ENCODE measurements at places on chromosomes 6 and 20. TPM values are rescaled to one million over a fixed set of nuclear protein-coding genes. Genes with fewer than 3 reads are reported as not detected.

GRCh38 chr6:55131616-55132015 lies 42.7 kb upstream of the HCRTR2 start:
- no peaks in the 10 kb centered on the region for H3K4me1 ChIP-seq
- DNase-seq = no peak
- no peaks in the 10 kb centered on the region for H3K36me3 ChIP-seq

DNA sequence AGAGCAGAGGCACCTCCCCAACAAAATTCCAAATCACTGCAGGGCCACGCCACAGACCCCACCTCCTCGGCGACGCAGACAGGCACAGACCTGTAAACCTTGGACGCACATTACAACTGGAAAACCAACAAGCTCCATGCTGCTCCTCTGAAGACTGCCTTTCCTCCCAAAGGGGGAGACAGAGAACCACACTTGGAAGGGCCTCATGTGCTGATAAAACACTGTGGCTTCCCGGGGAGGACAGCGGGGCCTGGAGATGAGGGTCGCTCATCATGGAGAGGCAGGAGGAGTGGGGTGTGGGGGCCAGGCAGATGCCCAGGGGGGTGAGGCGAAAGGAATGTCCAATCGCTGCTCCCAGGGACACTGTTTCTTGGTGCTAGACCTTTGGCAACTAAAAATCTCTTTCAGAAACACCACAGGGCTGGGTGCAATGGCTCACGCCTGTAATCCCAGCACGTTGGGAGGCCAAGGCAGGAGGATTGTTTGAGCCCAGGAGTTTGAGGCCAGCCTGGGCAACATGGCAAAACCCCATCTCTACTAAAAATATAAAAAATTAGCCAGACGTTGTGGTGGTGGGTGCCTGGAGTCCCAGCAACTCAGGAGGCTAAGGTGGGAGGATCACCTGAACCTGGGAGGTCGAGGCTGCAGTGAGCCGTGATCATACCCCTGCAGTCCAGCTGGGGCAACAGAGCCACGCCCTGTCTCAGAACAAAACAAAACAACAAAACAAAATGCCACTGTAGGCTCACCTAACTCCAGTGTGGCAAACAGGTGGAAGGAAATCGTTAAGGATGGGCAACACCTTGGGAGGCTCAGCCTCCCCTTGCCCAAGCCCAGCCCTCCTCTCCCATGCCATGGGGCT lies 53.8 kb downstream of the ABHD12 start:
- H3K27me3 ChIP-seq = no peaks in the 10 kb centered on the region
- no peak overlapping the region for H3K27ac ChIP-seq
- peak; percentile 29 for DNase-seq
- no peaks in the 10 kb centered on the region for H3K4me1 ChIP-seq
- no peak overlapping the region for H3K4me3 ChIP-seq

DNA sequence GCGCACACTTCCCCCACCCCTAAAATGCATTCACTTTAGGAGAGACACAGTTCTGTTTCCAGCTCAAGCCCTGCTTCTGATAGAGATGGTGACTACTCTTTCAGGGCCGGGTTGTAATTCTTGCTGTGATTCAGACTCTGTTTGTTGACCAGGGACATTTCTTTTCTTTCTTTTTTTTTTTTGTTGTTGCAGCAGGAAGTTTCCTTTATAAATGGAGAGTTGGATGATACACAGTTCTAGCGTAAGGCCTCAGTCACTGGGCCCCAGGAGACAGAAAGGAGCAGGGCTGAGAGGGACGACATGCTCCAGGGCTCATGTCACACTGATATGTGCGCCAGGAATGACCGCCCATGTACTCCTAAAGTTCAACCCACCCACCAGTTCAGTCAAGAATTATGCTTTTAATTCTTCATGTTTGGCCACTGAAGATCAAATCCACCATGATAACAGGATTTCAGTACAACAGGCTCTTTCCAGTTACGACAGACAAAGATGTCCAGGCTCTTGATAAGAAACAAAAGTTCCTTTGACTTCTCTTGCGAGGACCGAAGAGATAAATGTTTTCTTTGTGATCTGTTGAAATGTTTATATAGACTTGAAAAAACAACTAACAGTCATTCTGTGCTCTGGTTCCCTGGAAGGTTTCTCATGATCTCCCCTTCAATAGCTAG lies 142.5 kb downstream of the CD164 start:
- H3K27me3 ChIP-seq = no peaks in the 10 kb centered on the region
- H3K4me3 ChIP-seq = no peak overlapping the region
- H3K4me1 ChIP-seq = no peaks in the 10 kb centered on the region

DNA sequence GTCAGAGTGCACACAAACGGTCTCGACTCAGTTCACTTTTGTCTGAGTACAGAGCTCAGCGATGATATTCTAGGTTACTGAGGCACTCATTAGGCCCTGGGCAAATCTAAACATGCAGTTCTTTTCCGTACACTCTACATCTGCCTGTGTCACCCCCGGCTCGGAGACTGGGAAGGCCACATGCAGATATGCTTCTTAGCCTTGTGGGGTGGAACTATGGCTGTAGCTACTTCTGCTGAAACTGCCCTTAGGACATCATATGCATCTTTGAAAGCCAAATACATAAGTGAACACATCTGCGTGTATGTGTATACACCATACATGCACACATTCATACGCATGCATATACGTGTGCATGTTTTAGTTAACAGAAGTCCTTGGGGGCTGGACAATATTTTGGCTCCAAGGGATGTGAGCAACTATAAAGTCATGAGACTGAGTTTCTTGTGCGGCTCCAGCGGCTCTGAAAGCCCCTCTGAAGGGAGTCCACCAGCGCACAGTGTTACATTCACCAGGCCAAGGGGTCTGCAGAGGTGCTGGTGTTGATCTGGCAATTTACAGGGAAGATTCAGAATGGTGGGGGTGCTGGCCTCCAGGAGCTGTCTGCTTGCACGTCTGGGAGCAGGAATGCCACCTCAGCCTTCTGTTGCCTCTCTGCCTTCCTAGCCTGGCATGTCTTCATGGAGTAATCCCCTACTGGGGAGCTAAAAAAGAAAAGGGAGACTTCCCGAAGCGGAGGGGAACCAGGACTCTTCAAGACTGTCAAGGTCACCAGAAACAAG lies 31.6 kb downstream of the PSMG4 start:
- H3K36me3 ChIP-seq = no peaks in the 10 kb centered on the region
- no peak overlapping the region for H3K27ac ChIP-seq
- no peaks in the 10 kb centered on the region for H3K27me3 ChIP-seq
- no peaks in the 10 kb centered on the region for H3K4me1 ChIP-seq
- no peak for DNase-seq

Gene PACSIN1
- 0.46 TPM for total RNA-seq

GRCh38 chr6:137370871-137371633 lies 123.1 kb downstream of the OLIG3 start:
- no peaks in the 10 kb centered on the region for H3K36me3 ChIP-seq
- no peak overlapping the region for H3K4me3 ChIP-seq
- no peaks in the 10 kb centered on the region for H3K27me3 ChIP-seq

DNA sequence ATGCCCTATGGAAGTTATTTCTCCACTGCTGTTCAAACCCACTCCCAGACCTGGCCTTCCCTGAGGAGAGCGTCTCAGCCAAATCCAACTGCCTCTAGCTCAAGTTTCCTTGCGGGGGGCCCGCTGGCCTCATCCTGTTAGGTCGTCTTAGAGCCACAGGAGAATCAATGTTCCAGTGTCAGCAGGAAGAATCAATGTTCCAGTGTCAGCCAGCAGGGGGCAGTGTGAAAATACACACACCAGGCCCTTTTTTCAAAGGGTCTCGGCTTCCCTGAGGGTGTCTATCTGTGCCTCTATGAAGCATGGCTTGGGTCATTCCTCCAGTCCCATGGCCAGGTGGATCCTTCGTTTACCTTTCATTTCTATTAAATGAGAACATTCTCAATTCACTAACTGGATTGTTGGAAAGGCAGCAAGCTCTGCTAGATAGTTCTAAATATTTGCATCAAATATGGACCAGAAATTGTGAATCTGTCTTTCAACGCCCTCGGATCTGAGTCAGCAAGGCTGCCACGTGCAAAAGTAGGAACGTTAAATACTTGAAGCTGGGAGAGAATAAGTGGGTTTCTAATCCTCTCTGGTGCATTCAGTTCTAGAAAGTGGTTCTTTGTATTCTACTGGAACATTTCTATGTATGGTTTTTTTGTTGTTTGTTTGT lies 19.2 kb downstream of the PRND start:
- H3K27me3 ChIP-seq = peaks cover 5% of the 10 kb centered on the region
- H3K27ac ChIP-seq = no peak overlapping the region
- no peaks in the 10 kb centered on the region for H3K4me1 ChIP-seq
- H3K36me3 ChIP-seq = no peaks in the 10 kb centered on the region

Gene ITPA
- 55.6 TPM for total RNA-seq

Gene TUBE1
- total RNA-seq = 17.7 TPM

DNA sequence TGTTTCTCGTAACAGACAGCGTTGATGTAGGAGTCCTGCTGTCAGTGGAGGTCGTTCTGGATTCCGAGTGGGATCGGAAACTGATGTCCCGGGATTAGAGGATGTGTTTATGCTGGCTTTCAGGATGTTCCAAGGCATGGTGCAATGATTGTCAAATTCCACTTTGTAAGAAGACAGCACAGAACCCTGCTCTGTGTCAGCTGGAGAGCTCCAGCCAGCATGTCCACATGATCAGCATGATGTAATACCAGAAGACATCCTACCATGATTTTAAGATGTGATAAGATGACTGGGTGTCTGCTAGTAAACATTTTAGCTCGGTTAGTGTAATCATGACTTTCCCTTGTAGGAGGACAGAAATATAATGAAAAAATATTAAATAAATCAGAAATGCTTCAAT lies 20.3 kb downstream of the ENPP1 start:
- no peak for DNase-seq
- H3K27ac ChIP-seq = no peak overlapping the region
- H3K27me3 ChIP-seq = no peaks in the 10 kb centered on the region
- H3K4me1 ChIP-seq = peaks cover 3% of the 10 kb centered on the region
- no peak overlapping the region for H3K4me3 ChIP-seq

Gene KHDC1L
- not detected for total RNA-seq

DNA sequence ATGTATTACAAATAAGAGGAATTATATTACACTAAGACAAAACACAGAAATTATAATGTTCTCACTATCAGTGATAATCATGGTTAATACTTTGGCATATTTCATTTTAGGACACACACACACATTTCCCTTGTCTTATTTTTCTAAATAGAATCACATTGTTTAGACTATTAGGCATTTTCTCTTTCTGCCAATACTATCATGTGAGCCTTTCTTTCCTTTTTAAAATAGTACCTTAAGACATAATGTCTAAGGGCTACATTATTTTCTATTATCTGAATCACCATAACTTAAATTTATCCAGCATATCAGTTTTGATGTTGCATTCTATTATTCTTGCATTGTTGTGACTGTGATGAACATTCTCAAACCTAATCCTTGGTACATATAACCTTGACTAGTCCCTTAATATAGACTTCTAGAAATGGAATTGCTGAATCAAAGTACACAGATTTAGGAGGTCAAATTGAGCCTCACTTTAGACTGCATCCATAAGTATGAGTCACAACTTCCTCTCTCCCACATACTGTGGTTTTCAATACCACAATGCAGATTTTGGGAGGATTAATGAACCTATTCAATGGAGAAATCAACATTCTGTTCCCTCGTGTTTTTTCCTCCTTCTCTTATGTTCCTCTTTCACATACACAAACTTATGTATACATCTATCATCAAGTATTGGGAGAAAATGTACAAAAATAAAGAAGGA lies 212.6 kb downstream of the MOXD1 start:
- DNase-seq = peak; percentile 92
- H3K27me3 ChIP-seq = no peaks in the 10 kb centered on the region
- H3K4me3 ChIP-seq = no peak overlapping the region
- no peaks in the 10 kb centered on the region for H3K36me3 ChIP-seq
- H3K27ac ChIP-seq = peak overlapping the region; percentile 63

GRCh38 chr20:49338061-49338460 lies 60.2 kb upstream of the ZNFX1 start:
- H3K27ac ChIP-seq = no peak overlapping the region
- H3K4me3 ChIP-seq = no peak overlapping the region
- H3K36me3 ChIP-seq = no peaks in the 10 kb centered on the region
- no peak for DNase-seq

DNA sequence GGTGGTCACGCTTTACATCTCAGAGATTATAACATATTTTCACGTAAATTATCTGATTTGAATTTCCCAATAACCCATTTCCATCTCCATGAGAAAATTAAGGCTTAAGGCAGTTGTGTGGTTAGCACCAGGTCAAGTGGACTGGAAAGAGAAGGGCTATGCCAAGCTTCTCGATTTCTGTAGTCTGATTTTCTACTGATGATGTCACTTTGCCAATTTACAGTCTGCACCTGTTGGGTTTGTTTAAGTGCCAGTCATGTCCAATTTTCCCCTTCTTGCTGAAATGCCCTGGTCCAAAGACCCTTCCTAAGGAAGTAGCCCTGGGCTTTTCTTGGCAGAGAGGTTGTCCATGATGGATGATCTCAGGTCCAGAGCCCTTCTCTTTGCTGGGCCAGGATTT lies 562.3 kb upstream of the BTBD3 start:
- no peak for DNase-seq
- no peaks in the 10 kb centered on the region for H3K4me1 ChIP-seq
- no peaks in the 10 kb centered on the region for H3K27me3 ChIP-seq
- H3K4me3 ChIP-seq = no peak overlapping the region
- no peak overlapping the region for H3K27ac ChIP-seq
- no peaks in the 10 kb centered on the region for H3K36me3 ChIP-seq

DNA sequence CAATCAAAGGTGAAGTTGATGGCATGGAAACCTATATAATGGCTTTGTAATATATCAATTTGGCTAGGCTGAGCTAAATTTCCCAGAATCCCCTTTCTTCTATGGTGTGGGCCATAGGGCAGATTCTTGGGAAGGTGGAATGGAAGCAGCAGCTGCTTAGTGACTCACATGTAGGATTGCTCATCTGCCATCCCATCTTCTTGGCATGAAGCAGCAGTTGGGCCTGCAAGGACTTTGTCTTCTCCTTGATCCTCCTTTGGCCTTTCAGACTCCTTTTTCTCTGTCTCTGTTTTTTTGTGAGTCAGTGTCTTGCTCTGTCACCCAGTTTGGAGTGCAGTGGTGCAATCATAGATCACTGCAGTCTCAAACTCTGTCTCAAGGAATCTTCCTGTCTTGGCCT lies 52.6 kb upstream of the CEP162 start:
- no peaks in the 10 kb centered on the region for H3K36me3 ChIP-seq
- no peak overlapping the region for H3K27ac ChIP-seq
- DNase-seq = peak; percentile 18
- peaks cover 4% of the 10 kb centered on the region for H3K4me1 ChIP-seq
- no peaks in the 10 kb centered on the region for H3K27me3 ChIP-seq

Gene GSTA1
- 0.38 TPM for total RNA-seq

DNA sequence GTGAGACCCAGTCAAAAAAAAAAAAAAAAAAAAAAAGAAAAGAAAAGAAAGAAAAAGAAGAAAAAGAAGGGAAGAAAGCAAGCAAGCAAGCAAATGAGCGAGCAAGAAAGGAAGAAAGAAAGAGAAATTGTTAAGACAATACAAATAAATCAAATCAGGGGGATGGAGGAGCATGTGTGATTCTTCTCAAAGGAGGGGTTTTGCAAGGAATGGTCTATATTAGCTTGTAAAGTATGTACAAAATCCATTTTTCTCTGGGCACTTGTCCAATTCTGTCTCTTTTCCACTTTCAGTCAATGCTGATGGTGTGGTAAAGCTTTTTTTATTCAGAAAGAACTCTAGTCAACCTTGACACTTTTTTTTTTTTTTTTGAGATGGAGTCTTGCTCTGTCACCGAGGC lies 133.7 kb upstream of the TNFAIP3 start:
- no peak overlapping the region for H3K27ac ChIP-seq
- no peak overlapping the region for H3K4me3 ChIP-seq
- DNase-seq = no peak
- peaks cover 17% of the 10 kb centered on the region for H3K4me1 ChIP-seq
- H3K27me3 ChIP-seq = no peaks in the 10 kb centered on the region

Gene MARCKS
- total RNA-seq = 261 TPM

Gene FOXF2
- total RNA-seq = 0.61 TPM

Gene COL10A1
- total RNA-seq = not detected

GRCh38 chr6:9398071-9398766 lies 962.9 kb upstream of the SLC35B3 start:
- H3K36me3 ChIP-seq = no peaks in the 10 kb centered on the region
- no peaks in the 10 kb centered on the region for H3K4me1 ChIP-seq
- no peak overlapping the region for H3K27ac ChIP-seq
- H3K4me3 ChIP-seq = no peak overlapping the region
